ENCODE measurements at places on chromosomes 5 and 9.
A peak's percentile ranks its signal among the peaks of the same experiment; 100 is the strongest.

DNA sequence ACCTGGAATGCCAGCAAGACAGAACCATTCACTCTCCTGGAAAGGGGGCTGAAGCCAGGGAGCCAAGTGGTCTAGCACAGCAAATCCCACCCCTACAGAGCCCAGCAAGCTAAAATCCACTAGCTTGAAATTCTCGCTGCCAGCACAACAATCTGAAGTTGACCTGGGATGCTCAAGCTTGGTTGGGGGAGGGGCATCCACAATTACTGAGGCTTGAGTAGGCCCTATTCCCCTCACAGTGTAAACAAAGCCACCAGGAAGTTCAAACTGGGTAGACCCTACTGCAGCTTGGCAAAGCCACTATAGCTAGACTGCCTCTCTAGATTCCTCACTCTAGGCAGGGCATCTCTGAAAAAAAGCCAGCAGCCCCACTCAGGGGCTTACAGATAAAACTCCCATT, 17.3 kb downstream of the RIGI start:
- DNase-seq: no peak

- DNase-seq: no peak
Measured at GRCh38 chr5:179231309-179231708, 114.0 kb downstream of the ADAMTS2 start.

DNA sequence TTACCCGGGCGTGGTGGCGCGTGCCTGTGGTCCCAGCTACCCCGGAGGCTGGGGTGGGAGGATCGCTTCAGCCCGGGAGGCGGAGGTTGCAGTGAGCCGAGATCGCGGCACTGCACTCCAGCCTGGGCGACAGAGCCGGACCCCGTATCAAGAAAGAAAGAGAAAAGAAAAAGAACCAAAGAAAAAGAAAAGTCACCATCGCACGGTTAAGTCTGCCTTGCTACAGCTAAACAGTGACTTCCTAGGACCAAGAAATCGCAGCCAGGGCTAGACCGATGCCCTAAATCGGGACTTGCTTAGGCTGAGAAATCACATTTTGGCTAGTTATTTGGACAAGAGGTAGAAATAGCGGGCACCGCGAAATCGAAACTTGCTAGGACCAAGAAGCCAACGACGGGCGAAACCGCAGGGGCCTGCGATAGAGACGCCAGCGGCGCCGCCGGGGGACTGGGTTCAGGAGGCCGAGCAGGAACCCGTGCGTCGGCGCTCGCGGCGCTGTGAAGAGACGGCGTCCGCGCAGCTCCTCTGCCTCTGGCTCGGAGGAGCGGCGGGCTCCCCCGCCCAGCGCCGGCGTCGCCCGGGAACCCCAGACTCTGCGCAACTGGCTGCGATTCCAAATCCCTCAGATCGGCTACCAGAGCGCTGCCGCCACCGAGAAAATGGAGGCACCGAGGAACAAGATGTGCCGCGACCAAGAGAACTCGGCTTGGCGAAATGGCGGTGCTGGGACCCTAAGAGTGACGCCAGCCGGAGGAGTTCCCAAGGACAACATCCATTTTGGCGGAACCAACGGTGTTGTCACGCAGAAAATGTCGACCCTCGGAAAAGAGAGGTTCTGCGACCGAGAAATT, 26.1 kb upstream of the ANXA2R start:
- peak; percentile 12 for DNase-seq

DNA sequence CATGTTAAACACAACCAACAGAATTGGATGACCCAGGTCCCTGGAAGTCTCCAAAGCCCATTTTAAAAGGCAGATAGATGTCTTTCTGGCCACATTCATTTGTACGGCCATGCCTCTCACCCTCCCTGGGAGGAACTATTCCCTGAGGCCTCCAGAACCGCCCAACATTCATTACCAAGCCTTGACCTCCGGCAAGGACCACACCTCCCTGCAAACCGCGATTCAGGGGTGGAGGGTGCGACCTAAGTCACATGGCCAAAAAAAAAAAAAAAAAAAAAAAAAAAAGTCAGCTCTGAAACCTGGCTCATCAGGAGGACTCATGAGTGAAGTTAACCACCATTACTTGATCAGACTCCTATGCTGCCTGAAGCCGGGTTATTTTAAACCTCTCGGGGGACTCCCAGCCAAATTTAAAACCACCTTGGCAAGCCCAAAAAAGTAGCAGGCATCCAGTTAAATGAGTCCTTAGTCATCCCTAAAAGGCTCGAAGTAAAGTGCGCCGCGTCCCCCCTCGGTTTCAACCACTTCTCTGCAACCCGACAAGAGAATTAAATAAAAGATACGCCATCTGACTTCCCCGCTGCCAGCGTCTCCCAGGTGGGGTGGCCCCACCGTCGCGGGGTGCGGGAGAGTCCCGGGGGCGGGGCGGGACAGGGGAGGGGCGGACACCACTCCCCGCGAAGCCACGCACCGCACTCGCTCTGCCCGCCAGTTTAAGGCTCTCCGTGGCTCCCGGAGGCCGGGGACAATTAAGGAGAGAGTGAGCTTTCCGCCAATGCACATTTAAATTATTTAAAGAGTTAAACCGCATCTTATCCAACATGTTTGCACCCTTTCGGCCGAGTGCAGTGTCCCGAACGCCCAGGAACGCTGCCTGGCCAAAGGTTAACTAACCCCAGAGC, 2.3 kb downstream of the KLF9 start:
- DNase-seq: no peak

DNA sequence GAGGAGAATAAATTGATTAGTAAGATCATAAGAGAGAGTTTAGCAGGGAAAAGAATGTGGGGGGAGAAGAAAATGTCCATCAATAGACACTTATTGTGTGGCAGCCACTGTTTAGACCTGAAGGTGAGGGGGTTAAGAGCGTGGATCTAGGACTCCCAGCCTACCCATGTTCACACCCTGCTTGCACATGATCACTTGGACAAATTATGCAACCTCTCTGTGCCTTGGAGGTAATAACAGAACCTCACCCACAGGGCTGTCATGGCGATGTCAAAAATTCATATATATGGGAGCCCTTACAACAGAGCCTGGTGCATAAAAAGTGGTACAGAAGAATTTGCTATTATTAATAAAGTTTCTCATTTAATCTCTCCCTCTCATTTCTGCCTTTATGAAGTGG, 86.0 kb upstream of the EQTN start:
- DNase-seq: no peak

DNA sequence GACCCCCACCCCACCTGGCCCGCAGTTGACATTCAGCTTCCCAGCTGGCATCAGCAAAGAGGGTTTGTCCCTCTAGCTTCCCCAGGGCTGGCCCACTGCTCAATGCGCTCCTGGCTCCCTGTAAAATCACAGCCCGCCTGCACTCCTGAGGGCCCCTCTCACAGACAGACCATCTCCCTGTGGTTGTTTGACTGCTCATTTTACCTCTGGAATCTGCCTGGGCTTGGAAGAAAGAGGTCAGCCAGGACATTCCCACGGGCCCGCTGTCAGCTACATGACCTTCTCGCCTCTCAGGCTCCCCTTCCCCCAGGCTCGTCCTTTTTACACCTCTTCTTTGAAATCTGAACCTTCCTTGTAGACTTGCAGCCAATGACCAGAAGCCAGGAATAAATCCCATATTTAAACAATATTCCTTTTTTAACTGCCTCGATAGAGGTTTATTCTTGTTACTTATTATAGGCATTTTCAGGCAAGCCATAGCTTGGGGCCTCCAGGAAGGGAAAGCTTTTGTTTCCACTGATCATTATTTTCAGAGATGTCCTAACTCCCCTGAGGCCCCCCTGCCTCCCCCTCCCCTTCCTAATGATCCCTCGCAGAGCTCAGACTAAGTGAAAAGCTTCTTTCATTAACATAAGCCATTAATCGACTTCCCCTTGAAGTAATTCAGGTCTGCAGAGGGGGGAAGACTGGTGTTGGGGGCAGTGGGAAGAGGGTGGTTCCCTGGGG, 76.3 kb upstream of the IQGAP2 start:
- no peak for DNase-seq

- DNase-seq: no peak
Measured at GRCh38 chr5:175464942-175465233, 13.5 kb upstream of the SFXN1 start.

DNA sequence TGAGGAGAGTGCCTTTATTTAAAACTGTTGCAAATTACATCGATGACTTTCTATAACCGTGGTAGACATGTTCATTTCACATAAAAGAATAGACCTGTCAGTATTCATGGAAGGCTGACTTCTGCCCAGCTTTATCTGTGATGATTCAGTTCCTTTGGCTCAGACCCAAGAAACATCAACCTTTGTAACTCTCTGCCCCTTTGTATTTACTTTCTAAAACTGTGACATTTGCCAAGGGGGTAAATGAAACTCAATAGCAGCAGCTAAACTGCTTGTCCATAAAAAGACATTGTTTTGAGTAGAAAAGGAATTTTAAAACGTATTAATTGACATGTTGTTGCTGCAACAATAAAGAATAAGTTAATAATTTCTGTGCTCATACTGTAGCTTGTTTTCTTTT, 137.8 kb upstream of the ANKH start:
- DNase-seq: no peak

GRCh38 chr5:146669656-146670055, 153.7 kb upstream of the GPR151 start:
- no peak for DNase-seq

DNA sequence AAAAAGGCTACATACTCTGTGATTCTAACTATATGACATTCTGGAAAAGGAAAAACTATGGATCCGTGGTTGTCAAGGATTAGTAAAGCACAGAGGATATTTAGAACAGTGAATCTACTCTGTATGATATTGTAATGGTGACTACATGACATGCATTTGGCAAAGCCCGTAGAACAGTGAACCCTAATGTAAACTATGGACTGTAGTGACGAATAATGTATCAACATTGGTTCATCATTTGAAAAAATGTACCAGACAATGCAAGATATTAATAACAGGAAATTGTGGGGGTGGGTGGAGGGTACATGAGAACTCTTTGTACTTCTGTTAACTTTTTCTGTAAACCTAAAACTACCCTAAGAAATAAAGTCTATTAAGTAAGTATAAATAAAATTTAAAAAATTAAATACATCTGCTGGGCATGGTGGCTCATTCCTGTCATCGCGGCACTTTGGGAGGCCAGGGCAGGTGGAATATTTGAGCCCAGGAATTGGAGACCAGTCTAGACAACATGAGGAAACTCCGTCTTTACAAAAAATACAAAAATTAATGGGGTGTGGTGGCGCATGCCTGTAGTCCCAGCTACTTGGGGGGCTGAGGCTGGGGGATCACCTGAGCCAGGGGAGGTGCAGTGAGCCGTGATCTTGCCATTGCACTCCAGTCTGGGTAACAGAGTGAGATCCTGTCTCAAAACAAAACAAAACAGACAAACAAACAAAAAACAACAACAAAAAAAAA, 101.7 kb upstream of the TBC1D2 start:
- no peak for DNase-seq

DNA sequence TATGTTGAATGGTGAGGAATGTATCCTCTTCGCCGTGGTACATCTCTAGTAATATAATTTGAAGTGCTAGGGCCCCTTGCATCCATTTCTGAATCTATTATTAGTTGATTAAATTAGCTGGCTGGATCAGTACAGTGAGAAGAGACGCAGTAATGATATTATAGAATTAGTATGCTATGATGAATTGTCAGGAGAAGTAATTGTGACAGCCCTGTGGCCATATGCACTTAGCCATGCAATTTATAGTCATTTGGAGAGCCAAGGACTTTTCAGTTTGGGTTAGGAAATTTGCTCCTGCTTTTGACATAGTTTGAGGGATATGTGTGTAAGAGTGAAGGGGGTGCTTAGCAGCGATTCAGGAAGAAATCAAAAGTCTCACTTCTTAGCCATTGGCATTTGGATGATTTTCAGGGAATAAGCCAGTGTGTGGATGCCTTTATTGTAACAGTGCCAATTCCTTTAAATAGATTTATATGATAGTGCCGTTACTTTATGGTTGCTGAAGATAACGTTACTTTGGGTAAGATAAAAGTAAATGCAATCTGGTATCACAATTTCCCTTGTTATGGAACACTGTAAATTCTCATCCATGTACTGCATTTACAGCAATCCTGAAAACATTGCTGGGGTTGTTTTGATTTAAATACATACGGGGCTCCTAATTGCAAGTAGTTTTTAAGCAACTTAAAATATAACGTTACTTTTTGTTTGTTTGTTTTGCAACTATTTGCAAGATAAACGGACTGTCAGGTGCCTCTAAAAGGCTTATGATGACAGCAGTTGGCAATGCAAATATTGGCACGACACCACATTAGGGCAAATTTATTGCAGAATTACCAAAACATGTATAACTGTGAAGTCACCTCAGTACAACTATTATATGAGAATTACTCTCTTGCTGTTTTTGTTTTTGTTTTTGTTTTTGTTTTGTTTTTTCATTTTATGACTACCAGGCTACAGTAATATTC, 875.4 kb upstream of the WWC1 start:
- no peak for DNase-seq

GRCh38 chr5:179435731-179436315, 90.6 kb upstream of the ADAMTS2 start:
- no peak for DNase-seq

GRCh38 chr9:19409401-19410194, 789 bp downstream of the ACER2 start:
- DNase-seq: no peak

GRCh38 chr5:180816608-180817534, 14.3 kb upstream of the MGAT1 start:
- DNase-seq: no peak

DNA sequence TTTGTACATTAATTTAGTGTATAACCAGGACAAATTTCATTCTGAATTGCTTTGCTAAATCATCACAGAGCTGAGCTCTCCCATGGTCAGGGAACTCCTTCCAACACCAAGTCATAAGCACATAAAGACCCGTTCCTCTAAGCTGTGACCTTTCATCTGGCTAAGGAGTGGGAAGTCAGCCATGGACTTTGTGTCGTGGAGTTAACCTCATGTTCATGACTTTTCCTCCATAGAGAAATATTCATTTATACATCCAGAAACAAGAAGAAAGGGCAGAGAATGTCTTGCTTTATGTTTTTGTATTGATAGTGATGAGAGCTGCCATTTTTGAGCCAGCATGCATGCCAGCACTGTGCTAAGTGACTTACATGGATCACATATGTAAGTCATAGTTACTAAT, 97.5 kb downstream of the INIP start:
- no peak for DNase-seq

GRCh38 chr5:5139777-5140478, at the start of gene ADAMTS16:
Gene ADAMTS16 (plus strand): TSS chr5:5140330. CDS start chr5:5140468, 138 bp downstream.
- no peak for DNase-seq
